ENCODE measurements at places on chromosomes 6 and 20.
A peak's percentile ranks its signal among the peaks of the same experiment; 100 is the strongest.

DNA sequence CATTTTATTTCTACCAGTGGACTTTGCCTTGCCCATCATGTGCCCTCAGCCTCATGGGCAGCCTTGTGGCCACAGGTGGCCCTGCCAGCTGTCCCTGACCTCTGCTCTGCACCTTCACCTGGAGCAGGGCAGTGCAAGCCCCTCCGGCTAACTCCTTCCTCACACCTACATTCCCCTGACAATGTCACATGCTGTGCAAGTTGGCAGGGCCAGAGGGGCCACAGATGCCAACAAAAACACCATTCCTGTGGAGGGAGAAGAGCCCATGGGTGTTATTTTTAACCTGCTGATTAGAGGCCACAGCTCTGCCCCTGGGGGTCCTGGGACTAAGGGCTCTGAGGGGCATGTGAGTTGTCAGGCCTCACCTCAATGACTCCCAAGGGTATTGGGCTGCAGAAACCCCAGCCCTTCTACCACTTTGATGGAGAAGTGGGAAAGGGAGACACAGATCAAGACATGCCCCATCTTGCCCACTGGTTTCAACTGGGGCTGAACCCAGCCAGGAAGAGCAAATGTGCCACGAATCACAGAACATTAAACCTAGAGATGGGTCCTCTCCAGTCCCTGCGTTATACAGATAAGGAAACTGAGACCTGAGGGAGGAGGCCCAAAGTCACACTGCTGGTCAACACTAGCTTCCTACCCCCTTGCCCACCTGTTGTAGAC, 65.0 kb downstream of the MRPL14 start:
- DNase-seq, result no peak

- no peak for DNase-seq
These were observed 12.3 kb upstream of the ZNF311 start for GRCh38 chr6:29017428-29017802.

DNA sequence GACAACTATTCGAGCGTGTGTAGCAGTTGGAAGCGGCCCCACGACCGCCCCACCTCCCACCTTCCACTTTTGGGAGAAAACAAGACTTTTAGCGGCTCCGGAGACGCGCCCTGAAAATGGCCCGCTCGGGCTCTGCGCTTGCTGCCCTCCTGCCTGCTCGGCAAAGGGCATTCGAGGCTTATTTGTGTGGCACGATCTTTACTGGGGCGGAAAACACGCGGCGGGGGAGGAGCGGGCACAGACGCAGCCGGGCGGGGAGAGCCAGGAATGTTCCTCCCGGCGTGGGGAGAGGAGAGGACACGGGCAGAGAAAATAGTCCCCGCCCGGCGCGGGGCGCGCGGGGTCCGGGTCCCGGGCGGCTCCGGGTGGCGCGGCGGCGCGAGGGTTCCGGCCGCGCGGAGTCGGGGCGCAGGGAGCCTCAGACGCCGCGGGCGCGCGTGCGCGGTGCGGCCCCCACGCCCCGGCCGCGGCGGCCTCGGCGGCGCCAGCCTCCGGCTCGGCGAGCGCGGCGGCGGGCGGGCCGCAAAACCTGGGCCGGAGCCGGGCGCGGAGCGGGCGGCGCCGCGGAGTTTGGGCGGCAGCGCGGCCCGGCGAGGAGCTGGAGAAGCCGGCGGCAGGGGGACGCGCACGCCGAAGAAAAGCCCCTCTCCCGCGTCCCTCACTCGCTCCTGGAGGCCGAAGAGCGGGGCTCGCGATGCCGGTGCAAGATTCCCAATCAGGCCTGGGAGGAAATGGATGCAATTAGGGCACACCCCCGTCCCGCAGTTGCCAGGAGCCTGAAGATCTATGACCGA, 90.0 kb upstream of the ARID1B start:
- DNase-seq, result peak; percentile 65

DNA sequence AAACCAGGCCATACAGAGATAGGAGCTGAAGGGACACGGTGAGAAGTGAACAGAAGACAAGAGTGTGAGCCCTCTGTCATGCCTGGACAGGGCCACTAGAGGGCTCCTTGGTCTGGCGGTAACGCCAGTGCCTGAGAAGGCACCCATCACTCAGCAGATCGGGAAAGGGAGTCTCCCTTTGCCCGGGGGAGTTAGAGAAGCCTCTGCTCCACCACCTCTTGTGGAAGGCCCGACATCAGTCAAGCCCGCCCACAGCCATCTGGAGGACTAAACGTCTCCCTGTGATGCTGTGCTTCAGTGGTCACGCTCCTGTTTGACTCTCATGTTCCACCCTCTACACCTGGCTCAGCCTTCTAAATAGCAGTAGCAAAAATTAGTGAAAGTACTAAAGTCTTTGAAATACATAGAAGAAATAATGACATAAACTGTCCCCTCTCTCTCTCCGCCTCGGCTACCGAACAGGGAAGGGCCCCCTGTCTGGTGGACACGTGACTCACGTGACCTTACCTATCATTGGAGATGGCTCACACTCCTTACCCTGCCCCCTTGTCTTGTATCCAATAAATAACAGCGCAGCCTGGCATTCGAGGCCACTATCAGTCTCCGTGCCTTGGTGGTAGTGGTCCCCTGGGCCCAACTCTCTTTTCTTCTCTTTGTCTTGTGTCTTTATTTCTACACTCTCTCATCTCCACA, 66.7 kb downstream of the RPP21 start:
- peak; percentile 12 for DNase-seq

DNA sequence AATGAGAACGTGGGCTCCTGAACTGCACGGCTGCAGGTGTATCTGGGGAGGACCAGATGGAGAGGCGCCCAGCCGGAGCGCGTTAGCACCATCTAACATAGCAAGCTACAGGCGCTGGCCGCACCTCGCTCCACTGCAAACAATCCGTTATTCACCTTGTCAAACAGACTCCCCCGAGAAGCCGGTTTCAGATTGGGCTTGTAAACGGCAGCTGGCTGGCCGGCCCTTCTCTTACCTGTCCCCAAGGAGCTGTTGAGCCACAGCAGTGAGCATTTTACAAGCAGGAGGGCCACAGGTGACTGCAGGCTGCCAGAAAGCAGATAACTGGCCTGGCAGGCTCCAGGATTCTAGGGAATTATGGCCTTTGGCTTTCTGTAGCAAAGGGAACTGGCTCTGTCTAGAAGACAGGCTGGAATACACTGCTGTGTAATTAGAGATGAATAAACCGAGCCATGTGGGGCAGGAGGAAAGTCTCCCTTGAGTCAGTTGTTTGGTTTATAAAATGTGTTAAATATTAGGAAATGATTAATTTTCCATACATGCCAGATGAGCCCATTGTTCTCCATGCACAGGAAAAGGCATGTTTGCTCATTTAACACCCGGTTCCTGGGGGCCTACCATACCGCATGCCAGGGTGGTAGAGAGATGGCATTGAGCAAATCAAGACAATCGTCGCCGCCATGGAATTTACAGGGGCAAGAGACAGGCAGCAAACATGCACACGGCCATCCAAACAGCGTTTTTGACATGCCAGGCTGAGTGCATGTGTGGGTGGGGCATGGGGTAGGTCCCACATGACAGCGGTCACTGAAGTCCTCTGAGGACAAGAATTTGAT, 159.3 kb downstream of the NFATC2 start:
- no peak for DNase-seq

- no peak for DNase-seq
These were observed 109.5 kb upstream of the CD93 start for GRCh38 chr20:23195636-23196035.

DNA sequence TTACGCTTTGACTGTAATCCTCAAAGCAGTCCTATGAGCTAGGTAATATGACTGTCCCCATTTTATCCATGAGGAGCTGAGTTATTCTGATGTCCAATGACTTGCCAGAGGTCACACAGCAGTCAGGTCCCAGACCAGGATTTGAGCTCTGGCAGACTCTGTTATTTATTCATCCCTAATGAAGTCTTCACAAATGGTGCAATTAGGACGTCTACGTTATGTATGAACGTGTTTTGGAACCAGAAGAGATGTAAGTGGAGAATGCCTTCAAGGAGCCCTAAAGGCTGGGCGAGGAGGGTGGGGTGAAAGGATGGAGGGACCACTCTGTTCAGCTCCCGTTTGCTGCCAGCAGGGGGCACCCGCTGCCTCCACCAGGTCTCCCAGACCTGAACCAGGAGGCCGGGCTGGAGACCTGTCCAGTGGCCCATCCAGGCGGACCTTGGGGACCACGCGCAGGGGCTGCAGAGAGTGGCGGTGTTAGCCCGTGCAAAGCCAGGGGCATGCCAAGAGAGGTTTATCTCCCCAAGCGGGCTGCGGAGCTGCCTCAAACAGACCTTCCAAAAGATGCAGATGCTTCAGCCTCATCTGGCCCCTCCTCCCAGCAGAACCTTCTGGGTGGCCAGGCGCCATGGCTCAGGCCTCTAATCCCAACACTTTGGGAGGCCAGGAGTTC, 15.2 kb upstream of the ZNF335 start:
- DNase-seq, result peak; percentile 62

- DNase-seq, result no peak
These were observed 246.3 kb downstream of the ZFAND3 start for GRCh38 chr6:38065734-38066305.

DNA sequence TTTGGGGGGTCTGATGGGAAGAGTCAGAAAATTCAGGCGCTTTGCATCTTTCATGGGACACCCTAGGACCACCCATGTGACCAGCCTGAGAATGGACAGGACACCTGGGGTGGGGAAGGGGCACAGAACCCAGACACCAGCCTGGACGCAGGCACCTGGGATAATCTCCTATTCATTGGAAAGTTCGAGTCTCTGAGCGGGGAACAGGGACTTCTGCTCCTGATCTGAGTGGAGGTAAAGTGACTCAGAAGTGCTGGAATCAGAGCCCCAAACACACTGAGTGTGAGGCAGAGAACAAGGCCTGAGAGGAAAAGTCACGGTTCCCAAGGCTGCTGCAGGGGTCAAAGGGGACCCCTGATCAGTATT, 1.4 kb downstream of the HLA-B start:
- DNase-seq, result no peak

- no peak for DNase-seq
These were observed 506.6 kb downstream of the DHX35 start for GRCh38 chr20:39468703-39469102.

GRCh38 chr6:137353842-137354397, 134.7 kb upstream of the IFNGR1 start:
- no peak for DNase-seq

DNA sequence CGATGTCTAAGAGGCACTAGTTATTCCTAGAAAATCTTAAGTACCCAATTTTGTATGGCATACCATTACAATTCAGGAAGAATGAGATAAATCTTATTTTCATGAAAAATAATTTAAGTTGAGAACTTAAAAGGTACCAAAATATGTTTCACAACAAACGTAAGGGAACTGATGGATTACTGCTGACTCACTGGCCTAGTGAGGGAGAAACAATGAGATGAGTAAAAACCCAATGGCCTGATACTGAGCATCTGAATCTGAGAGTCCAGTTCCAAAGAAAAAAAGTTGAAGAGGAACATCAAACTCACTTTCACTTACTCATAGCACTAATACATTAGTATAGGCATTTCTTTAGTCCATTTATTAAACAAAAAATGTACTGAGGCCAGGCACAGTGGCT, 56.0 kb downstream of the MDN1 start:
- DNase-seq, result no peak

DNA sequence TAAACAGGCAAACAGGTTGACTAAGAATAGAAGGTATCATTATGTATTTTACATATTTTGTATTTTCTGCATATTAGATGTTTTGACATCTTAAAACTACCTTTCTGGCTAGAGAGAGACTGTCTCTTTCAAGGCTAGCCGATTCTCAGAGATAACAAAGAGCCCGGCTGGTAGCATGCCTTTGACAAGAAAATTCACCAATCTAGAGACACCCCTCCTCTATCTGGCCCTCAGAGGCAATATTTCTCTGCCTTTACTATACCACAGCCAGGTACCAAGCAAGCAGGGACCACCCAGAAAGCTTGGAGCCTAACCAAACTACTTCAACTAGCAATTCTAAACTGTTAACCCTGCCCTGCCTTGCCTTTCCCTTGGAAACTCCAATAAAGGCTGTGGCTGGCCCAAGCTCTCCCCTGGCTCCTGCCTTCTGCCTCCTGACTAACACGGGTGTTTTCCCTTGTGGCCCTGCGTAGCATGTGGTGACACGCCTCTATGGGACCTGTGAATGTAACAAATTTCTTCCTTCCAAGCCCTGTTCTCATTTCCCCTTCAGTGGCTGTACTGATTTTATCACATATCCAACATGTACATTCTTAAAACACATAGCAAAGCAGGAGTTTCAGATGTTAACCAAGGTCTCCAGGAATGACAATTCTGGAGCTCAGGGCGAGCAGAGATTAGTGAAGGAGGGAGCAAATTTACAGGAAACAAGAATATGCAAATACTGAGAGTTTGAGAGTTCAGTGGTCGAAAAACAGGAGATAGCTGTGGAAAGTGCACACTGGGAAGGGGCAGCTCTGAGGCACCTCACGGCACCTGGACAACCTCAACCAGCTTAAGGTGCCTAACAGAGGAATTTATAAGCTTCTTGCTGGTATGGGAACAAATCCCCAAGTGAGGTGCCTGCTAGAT, 120.8 kb downstream of the BACH2 start:
- DNase-seq, result no peak

GRCh38 chr6:20718705-20719653, 184.7 kb downstream of the CDKAL1 start:
- DNase-seq, result no peak

DNA sequence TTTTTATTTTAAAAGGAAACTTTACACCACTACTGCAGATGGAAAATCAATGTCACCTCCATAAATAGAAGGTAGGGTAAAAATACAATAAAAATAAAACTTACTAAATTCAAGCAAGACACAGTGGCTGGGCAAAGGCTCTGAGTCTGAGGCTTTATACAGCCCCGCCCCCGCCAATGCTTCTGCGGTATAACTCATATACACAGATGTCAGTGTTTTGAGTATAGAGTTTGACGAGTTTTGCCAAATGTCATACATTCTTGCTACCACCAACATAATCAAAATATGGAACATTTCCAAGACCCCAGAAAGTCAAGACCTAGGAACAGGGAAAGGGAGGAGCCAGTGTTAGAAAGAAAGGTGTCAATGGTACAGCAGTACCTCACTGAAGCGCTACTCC, 12.8 kb downstream of the NFATC2 start:
- DNase-seq, result no peak

GRCh38 chr6:41530476-41530875, 15.7 kb upstream of the FOXP4 start:
- no peak for DNase-seq

DNA sequence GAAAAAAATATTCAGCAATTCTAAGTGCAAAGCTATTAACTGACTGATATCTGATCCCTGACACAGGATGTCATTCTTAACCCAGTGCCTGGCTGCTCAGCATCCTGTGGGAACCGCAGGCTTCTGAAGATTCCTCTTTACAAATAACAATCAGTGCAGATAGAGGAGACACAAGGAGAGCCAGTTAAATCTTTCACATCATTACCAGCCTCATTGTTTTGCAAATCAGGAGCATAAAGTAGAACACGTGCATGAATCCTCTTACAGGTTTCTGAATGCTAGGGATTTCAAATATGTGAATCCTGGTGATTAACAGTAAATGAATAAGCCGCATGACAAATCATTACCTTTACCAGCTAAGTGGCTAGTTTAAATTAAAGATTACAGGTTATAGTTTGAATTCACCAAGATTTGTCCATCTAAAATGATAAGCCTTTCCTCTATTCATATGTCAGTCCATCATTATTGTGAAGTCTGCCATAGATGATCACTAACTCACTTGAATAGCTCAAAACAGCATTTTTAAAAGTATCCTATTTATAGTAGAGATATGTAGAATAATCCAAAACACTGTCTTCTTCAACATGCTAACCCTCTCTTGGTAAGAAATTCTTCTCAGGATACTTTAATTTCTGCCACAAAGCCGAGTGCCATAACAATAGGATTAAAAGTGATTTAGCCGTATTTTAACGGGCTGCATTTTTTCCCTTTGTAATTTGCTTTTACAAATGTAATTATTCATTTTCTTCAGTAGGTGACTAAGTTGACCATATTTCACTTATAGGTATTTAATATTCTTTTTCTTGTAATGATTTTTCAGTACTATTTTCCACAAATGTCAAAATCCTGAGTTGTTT, 367.3 kb upstream of the EPHA7 start:
- DNase-seq, result no peak

Measured in hypothalamus (tissue), 51 donors.